ENCODE measurements at places on chromosomes 13 and 19.

GRCh38 chr19:19387108-19387507 lies 18.4 kb upstream of the GATAD2A start:
- DNase-seq, result no peak

DNA sequence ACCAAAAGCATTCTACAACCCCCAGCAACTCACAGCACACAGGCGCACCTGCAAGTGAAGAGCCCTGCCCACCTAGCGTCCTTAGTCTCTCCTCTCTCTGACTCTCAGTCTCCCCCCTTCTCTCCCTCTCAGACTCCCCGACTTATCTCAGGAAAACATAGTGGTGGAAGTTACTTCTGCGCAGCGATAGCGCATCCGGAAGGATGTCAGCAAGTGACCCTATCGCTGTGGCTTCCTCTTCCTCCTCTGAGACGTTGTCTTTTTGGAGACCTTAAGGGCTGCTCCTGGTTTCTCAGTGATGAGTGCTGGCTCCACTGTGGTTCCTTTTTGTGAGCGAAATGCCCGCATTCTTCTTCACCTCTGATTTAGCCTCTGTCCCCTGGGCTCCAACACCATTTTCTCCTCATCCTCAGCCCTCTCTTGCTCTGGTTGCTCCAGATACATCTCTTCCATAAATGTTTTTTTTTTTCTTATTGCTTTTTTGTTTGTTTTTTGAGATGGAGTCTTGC lies 1.4 kb upstream of the YIF1B start:
- DNase-seq, result no peak

DNA sequence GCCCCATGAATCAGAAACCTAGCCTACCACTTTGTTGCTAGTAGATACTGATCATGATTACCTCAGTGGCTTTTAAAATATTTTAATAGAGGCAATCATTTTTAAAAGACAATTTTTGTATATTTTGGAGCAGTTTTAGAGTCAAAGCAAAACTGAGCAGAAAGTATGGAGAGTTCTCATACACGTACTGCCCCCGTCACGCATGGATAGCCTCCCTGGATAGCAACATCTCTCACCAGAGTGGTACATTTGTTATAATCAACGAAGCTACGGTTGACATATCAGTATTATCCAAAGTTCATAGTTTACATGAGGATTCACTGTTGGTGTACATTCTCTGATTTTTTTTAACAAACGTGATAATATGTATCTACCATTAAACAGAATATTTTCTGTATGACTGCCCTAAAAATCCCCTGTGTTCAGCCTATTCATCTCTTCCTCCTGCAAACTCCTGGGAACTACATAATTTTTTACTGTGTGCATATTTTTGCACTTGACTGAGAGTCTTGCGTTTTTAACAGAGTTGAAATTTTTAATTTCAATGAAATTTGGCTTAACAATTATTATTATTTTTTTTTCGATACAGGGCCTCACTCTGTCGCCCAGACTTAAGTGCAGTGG lies 1436.8 kb upstream of the PCDH9 start:
- DNase-seq, result no peak

- no peak for DNase-seq
These were observed 4.6 kb downstream of the EPN1 start for GRCh38 chr19:55679343-55680257.

Measured in choroid plexus epithelial cell (primary cell).